ENCODE measurements at places on chromosomes 1 and 21.

DNA sequence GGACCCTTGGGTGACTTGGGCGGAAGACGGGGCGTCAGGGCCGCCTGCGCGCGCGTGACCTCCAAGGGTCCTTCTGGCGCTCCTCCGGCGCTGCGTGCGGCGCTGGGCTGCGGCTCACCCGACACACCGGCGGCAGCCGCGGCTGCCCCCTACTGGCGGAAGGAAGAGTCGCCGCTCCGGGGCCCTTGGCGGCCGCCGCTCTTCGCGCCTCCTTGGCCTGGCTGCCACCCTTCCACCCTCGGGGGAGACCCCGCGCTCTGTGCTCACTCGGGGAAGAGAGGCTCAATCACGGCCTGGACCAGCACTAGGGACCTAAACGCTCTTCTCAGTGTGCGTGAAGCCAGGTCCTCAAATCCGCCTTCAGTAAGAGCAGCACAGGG lies 89.7 kb downstream of the DMRTA2 start:
- DNase-seq, result peak; percentile 90

- no peak for DNase-seq
These were observed 94.3 kb downstream of the JAK1 start for GRCh38 chr1:64872067-64872466.

GRCh38 chr1:35129080-35129479 lies 49.9 kb downstream of the ZMYM1 start:
- DNase-seq, result peak; percentile 10

GRCh38 chr1:2933431-2934155 lies 87.7 kb upstream of the ACTRT2 start:
- DNase-seq, result no peak

DNA sequence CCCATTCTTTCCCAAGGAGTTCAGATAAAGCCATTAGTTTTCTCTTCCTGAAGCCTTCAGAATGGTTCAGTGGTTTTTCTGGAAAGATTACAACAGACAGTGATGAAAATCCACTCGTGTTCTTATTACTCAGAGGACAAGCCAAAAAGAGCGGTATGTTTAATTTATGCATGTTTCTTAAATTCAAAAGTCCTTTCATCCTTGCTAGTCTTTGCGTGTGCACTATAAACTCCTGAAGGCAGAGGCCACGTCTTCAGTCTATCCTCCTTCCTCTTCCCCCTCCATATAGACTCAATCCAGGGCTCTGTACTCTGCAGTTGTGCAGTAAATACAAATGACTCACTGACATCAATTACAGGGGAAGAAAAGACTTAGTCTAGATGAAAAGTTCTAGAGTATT lies 409.2 kb upstream of the PLXNA2 start:
- DNase-seq, result no peak

- no peak for DNase-seq
These were observed 29.0 kb downstream of the RBM11 start for GRCh38 chr21:14244911-14245310.

- DNase-seq, result no peak
These were observed 231.8 kb upstream of the IRF2BP2 start for GRCh38 chr1:234841710-234842231.

DNA sequence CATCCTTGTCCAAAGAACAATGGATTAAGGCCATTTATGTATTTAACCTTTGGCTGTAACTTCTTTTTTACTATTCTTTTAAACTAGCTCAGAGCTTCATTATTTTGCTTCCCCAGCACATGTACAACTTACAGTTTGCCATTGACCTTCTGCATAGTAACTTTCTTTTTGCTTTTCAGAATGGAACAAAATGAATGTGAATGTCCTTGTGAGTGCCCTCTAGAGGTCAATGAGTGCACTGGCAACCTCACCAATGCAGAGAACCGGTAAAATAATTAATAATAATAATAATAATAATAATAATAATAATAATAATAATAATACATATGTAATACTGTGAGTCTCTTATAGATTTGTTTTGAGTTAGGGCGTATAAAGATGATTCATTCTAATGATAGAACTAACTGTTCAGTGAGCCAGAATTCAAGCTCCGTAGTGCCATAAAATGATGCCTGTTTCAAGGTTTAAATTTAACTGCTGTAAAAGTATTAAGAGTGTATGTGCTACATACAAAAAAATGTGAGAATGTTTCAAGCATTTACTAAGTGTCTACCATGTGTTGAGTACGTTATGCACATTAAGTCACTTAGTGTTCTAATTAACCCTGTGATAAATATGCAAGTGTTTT lies 69.0 kb upstream of the RAVER2 start:
- DNase-seq, result peak; percentile 86

GRCh38 chr1:163203561-163203960 lies 845 bp upstream of the RGS5 start:
- no peak for DNase-seq

GRCh38 chr1:59230622-59231021 lies 66.3 kb upstream of the FGGY start:
- DNase-seq, result no peak

GRCh38 chr1:235650341-235651169 lies 971 bp upstream of the GNG4 start:
- peak; percentile 93 for DNase-seq

DNA sequence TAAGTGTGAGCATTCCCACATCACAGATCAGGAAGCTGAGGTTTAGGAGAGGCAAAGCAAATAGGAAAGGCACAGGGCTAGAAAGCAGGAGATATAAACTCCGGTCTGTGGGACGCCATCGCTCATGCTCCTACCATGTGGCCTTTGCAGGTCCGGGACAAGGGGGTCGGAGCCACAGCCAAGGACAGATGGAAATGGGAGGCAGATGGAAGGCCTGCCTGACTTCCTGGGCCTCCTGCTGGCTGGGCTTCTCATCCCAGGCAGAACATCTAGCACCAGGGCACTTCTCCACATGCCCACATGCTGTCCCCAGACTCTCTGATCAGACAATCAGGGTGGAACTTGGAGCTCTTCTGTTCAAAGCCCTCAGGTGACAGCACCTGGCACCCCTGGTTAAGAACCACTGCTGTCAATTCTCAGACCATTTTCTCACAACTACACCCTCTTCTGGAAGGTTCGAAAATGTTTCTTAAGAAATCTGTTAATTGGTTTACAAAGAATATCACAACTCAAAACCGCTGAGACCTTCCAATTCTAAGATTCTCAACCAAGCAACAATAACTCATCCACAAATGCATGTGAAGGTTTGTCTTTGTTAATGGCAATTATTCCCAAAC lies 173.3 kb upstream of the EDN2 start:
- no peak for DNase-seq

- peak; percentile 70 for DNase-seq
These were observed 50.1 kb downstream of the COL18A1 start for GRCh38 chr21:45454926-45455673.

- DNase-seq, result no peak
These were observed 15.9 kb downstream of the A3GALT2 start for GRCh38 chr1:33305016-33305415.

DNA sequence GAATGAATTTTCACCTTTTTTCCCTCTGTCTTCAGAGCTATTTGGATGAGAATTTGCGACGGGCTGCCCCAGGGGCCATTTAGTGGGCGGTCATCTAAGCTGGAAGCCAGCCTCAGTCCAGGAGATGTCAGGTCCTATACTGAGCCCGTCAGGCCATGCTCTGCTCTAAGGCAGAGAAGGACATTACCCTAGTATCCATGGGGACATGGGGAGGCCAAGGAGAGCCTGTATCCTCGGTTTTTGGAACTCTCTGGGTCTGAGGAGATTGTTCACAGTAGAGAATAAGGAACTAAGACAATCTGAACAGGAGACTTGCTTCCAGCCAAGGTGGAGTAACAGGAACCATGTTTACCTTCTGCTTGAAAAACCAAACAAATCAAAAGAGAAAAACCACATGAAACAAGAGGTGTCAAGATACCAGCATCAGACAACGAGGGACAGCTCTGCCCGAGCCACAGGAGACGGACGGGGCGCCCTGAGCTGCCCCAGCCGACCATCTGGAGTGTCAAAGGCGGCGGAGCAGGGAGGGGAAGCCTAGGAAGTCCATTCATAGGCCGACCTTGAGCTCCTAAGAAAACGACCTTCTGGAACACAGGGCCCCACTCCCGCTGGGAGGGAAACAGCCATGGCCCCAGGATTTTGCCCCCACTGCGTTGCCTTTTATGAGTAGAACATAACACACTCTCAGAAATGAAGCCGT lies 20.0 kb upstream of the ADARB1 start:
- DNase-seq, result no peak

DNA sequence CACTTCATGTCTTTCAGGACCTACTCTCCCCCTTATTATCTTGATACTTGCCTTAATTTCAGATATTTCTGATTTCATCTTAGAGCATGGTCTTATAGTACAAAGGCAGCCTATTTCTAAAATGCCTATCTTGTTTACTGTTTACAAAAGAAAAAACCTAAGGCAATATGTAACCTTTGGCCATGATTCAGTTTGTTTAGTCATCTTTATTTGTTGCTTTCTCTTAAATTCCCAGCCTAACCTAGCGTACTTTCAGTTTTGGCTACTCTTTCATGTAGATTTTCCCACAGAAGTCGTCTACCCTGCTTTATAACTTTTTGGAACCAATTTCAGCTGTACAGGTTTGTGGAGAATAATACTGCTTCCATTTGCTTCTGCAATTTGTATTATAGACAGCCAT lies 81.8 kb downstream of the KIF1B start:
- DNase-seq, result no peak

Measured in DMS53 (cell line).